ENCODE measurements at places on chromosomes 3 and 15.

- peak; percentile 12 for DNase-seq
Observed at GRCh38 chr15:52709187-52709981, 30.2 kb upstream of the ATOSA start.

DNA sequence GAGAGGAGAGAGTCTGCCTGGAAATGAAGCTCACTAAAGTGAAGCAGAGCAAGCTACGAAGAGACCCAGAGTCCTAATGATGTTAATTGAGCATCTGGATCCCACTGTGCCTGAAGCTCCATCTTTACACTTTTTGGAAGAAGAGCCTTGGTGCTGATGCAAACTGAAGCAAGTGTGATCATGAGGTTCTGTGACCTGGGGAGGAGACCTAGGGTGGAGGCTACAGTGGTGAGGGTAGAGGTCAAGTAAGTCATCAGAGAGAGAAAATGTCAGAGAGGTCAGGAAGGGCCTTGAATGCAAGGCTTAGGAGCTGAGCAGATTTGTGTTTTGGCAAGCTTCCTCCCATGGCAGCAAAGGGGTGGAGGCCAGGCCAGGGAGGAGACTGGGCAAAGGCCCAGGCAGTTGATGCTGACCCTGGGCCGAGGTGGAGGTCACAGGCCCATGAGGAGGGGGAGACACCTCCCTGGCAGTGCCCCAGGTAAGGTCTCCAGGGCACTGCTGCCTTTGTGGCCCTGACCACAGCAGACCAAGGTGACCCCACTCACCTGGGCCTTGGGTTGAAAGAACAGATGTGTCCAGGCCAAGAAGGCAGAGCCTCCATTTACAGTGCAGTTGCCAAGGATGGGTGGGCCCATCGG, 1.6 kb downstream of the GRIP2 start:
- no peak for DNase-seq

- no peak for DNase-seq
Observed at GRCh38 chr3:42829628-42830436, 20.6 kb downstream of the ACKR2 start.

GRCh38 chr3:61828184-61828874, 267.0 kb downstream of the PTPRG start:
- no peak for DNase-seq

DNA sequence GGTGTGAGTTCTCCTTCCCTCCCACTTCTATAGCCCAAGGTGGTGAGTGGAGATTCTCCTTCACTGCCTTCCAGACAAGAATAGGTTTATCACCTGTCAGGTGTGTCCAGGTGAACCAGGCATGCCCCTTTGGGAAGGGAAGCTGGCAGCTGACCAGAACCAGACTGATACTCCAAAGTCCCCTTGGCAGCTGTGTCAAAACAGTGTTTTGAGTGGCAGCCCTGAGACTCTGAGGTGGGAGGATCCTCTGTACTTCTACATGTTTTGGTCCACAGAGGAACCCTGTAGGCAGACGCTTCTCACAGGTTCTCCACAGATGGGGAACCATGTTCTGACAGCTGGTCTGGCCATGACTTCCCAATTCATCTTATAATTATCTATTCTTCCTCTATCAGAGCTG, 30.1 kb downstream of the ISL2 start:
- no peak for DNase-seq

DNA sequence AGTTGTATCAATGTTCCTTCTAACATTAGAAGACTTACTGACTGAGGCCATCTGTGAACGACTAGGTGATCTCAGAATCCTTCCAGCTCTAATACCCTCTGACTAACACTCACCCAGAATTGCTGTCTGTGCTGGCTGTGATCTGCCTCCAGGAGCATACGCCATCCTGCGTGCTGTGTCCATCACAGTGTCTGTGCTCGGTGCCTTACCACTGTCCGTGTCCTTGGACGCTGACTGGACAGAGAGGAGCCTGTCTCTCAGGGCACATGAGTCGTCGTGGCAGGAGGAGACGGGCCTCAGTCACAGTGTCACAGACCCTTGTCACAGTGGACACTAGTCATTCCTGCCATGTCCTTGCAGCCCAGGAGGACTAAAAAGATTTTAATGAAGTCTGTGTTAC, 83.1 kb downstream of the LMLN start:
- DNase-seq: no peak

DNA sequence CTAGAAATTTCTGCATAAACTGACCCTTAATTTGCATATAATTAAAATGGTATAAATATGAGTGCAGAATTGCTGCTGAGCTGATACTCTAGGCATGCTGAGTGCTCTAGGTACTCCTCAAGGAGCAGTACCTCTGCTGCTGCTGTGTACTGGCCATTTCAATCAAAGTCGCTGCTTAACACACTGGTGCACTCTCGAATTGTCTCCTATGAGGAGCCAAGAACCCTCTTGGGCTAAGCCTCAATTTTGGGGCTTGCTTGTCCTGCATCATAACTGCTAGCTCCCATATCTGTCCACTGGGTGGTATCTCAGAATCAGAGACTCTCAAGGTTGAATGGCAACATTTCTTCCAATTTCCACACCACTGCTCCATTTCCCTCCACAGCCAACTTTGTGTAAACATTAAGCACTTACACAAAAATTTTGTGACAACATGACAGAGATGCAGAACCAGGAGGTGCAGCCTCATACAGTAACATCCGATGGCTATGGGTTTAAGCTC, 82.5 kb downstream of the XXYLT1 start:
- no peak for DNase-seq

DNA sequence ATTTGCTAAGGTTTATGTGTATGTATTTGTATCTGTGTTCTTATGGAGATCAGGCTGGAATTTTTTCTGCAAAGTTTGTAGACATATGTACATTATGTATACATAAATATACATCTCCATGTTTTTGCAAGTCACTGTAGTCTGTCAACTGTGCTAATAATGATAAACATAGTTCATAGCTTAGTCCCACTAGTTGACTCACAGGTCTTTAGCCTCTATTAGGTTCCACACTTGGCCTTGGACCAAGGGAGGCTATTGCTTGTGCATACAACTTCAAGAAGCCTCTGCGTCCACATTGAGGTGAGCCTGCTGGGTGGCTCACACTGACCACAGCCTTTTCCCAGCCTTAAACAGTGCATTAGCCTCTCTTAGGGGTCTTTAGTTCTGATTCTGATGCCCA, 243.8 kb upstream of the PEX5L start:
- no peak for DNase-seq

- no peak for DNase-seq
Observed at GRCh38 chr3:117688583-117688982, 979.0 kb downstream of the TUSC7 start.

DNA sequence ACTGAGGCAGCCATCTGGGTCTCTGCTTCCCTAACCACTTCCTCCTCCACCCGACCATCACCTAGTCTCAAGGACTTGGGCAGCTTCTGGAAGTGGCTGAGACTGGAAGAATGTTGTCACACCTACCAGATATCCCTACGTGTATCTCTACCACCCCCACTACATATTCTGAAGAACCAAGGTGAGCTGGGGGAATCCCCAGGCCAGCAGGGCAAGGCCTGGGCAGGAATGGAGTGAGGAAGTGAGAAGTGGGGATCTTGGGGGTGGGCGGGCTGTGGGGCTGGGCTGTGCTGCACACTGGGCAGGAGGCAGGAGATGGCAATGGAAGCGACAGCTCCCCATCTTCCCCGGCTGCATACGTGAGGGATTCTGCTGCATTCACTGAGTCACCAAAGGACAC, 17.5 kb upstream of the ALDH1A3 start:
- no peak for DNase-seq

GRCh38 chr3:131847966-131848510, 186.8 kb downstream of the CPNE4 start:
- DNase-seq: no peak

GRCh38 chr3:192850451-192850981, 67.1 kb downstream of the MB21D2 start:
- DNase-seq: peak; percentile 49

GRCh38 chr3:31836131-31837075, 144.7 kb downstream of the OSBPL10 start:
- DNase-seq: no peak

GRCh38 chr15:83431521-83431920, 15.6 kb upstream of the SH3GL3 start:
- DNase-seq: no peak

DNA sequence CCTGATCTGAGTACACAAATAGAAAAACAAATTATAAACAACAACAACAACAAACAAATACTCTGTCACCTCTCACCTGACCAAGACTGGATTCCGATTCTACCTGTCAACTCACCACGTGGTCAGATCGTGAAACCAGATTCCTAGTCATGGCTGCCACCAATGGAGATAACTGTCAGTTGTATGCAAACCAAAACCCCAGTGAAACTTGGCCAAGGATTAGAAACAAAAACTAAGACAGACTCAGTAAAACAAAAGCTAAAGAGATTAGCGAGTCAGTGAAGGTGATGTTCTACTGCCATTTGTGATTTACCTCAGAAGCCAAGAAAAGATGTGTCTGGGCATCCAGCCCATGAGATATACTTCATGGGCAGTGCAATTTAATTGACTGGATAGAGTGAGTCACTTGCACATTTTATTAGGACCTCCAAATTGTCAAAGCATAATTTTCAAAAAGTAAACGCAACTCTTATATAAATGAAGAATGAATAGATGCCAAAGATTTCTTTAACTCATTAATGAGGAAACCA, 31.1 kb downstream of the PHLDB2 start:
- no peak for DNase-seq
